Activated CD8-positive, alpha-beta memory T cell treated with anti-CD3 and anti-CD28 coated beads for 4 hours (primary cell): ENCODE measurements at places on chromosomes 7 and 10.
A peak's percentile ranks its signal among the peaks of the same experiment; 100 is the strongest.

DNA sequence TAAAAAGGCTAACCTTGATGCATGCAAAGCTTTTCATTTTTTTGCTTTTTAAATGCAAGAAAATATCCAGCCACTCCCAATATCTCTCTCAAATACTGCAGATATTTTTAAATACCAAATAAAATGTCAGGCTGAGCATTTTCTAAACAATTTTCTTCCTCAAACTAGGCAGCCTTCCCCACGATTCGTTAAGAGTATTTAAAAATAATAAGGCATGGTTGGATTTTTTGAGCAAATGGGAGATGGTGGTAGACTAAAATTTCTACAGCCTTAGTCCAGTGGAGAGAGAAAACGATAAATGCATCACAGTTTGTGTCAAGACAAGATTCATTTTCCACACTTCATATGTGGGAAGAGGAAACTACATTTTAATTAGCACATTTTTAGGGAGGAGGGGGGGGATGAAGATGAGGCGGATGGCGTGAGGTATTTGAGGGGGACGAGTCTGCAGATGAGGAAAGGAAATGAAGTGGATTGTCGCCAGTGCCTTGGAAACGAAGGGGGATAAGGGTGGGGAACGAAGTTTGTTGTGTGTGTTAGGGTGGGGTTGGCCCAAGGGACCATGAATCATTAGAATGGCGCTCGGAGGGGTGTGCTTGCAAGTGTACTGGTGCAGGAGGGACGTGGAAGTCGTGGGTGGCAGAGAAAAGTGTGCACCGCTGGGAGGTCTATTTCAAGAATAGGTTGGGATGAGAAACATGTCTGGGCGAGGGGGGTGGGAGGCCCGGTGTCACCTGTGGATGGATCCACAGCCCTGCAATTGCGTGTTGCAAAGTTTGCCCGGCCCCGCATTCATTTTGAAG lies 1.2 kb upstream of the ADD3 start:
- DNase-seq, result peak; percentile 19

GRCh38 chr10:69160809-69161241 lies 19.2 kb upstream of the SUPV3L1 start:
- no peak for DNase-seq

DNA sequence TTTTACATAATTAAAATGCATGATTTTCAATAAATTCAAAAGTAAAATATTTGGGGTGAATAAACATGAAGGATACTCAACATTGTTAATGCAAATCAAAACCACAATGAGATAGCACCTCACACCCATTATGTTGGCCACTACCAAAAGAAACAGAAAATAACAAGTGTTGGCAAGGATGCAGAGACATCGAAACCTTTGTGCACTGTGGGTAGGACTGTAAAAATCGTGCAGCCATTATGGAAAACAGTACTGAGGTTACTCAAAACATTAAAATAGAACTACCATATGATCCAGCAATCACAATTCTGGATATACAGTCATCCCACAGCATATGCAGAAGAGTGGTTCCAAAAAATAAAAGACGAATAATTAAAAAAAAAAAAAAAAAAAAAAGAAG lies 13.1 kb downstream of the EZH2 start:
- DNase-seq, result no peak

- DNase-seq, result no peak
Measured at GRCh38 chr10:49629431-49629881, 15.6 kb downstream of the CHAT start.

- no peak for DNase-seq
Measured at GRCh38 chr10:100038561-100039071, 28.9 kb upstream of the DNMBP start.

DNA sequence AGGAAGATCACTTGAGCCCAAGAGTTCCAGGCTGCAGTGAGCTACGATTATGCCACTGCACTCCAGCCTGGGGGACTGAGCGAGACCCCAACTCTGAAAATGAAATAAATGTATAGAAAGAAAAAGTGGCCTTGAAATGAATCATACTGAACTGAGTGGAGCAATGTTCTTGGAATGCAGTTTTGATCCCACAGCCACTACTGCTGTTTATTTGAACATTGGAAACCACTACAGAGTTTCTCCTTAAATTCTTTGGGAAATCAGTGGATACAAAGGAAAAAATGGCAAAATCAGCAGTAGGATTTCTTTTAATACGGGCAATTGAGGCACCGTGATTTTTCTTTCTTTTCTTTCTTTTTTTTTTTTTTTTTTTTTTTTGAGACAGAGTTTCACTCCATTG lies 637.4 kb downstream of the GALNT17 start:
- no peak for DNase-seq

GRCh38 chr10:86400705-86401587 lies 34.4 kb upstream of the GRID1 start:
- peak; percentile 59 for DNase-seq

DNA sequence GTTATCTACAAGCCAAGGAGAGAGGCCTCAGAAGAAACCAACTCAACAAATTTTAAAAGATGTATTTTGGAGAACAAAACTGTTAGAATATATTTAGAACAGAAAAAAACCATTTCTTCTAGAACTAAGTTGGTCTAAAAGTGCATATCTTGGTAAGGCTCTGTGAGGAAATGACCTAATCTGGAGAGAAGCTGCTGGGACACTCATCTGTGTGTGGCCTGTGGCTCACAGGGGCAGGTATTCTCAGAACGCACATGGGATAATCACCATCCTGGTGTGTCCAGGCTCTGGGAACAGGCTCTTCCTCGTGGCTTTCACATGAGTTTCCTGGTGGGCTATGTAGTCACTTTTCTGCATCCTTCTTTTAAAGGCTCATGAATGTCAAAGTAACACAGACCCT lies 38.1 kb upstream of the PRSS1 start:
- DNase-seq, result no peak

GRCh38 chr10:61136139-61136538 lies 192.2 kb upstream of the RHOBTB1 start:
- DNase-seq, result no peak

- DNase-seq, result no peak
Measured at GRCh38 chr7:99155211-99155610, 11.3 kb upstream of the SMURF1 start.

- no peak for DNase-seq
Measured at GRCh38 chr7:143391462-143392404, 10.6 kb downstream of the ZYX start.

GRCh38 chr7:29483219-29484104 lies 80.2 kb upstream of the PRR15 start:
- no peak for DNase-seq

DNA sequence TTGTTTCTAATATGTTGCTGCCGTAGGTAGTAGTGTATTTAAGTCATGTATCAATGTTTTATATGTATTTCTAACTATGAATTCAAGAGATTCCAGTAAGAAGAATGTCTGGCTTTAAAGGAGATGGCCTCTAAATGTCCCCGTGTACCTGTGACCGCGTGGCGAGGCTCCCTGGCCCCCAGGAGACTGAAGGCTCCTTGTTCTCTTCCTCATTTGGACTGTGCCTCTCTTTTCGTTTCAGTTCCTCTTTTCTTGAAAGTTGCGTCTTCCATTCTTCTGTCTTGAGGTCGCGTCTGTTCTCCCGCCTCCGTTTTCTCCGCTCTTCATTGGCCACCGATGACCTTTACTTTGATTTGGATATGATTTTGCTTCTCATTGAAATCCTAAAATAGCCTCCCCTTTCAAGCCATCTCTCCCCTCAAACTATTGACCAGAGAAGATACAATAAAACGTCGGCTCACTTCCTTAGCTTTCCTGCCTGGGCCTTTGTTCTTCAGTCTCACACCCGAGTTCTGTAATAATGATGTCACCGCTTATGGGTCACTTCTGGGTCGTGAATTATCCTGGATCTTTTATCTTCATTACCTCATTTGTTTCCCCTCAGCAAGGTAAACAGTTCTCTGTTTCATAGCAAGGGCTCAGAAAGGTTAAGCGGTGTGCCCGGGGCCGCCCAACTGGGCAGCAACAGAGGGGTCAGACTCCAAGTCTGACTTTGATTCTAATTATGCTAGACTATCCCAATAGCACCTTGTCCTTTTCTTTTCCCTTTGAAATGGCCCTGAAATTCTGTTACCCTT lies 28.7 kb downstream of the WIPI2 start:
- DNase-seq, result no peak

DNA sequence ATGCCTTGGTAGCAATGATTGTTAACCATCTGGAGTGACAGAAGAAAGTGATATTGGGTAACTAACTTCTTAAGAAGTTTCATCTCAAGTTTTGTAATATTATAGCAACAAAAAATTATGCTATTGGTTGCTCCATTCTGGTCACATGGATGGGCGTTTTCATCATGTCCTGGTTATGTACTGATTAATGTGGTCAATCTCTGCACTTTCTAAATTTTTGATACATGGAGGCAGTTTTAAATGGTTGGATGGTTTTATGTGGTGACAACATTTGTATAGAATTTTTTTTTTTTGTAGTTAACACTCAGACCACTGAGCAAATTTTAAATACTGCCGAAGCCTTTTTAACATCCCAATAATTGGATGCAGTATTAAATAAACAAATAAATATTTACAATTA lies 55.2 kb upstream of the CCAR1 start:
- DNase-seq, result no peak

DNA sequence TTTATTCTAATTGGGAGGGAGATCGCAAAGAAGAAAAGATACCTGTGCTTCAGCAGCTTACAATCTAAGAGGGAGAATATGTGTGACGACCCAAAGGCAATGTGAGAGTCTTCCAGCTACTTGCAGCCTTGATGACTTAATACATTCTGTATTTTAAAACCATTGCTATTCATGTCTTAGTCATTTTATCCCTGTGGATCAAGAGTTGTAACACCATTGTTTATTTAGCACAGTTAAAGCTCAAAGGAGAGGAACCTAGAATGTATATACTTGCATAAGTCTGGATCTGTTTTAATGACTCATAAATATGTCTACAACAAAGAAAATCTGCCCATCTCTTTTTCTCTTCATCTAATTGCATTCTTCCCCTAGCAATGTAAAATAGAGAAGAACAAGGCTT lies 117.9 kb upstream of the DLX6 start:
- no peak for DNase-seq

DNA sequence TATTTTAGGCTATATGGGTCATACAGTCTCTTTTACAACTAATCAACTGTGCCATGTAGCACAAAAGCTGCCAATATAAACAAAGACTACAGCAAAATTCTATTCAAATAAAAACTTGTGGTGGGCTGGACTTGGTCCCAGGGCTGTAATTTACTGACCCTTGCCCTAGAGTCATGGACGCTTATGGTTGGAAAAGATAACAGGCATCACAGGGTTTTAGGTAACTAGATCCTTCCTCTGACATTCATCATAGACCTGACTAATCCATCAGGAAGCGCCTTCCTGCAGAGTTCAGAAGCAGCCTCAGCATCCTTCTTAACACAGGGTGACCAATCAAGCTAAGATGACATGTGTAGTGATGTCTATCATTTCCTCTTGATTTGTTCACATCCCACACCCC lies 40.2 kb upstream of the GPAM start:
- DNase-seq, result no peak

- no peak for DNase-seq
Measured at GRCh38 chr7:80078159-80078731, 56.4 kb upstream of the GNAI1 start.

- DNase-seq, result no peak
Measured at GRCh38 chr10:34111179-34111578, 703.9 kb downstream of the PARD3 start.

- no peak for DNase-seq
Measured at GRCh38 chr7:77778535-77778934, 19.7 kb downstream of the TMEM60 start.

GRCh38 chr7:33486633-33487032 lies 357.3 kb downstream of the BBS9 start:
- DNase-seq, result no peak

DNA sequence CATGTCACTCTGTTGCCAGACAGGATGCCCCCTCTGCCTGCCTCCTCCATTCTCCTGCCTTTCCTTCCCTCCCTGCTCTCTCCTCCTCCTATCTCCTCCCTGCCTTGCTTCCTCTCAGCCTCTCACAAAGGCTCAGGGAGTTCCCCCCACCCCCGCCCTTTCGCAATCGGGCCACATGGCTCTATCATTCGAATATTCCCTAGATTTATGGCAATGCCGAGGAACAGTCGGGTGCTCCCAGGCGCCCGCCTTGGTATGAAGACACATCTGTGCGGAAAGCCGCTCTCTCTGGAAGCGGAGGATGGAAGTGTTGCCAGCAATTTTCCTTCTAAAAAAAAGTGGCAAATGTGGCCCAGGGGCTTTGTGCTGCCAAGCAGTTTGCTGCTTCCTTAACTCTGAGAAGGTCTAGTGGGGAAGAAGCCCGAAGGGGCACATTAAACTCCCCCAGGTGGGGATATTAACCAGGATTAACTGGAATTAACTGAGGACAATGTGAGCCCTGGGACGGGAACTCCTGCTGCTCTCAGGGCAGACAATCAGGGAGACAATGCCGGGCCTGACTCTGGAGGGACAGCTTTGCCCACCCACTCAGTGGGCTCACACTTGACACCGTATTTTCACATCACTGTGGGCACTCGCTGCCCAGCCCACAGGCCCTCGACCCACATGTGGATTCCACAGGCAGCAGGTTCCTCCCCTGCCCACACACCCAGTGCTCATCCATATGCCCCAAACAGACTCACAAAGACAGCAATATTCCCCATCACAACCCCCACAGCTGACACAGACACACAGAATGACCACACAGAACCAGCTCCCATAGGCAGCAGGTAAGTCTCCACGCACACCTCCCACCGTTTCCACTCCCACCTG lies 88.4 kb upstream of the SMNDC1 start:
- DNase-seq, result no peak

DNA sequence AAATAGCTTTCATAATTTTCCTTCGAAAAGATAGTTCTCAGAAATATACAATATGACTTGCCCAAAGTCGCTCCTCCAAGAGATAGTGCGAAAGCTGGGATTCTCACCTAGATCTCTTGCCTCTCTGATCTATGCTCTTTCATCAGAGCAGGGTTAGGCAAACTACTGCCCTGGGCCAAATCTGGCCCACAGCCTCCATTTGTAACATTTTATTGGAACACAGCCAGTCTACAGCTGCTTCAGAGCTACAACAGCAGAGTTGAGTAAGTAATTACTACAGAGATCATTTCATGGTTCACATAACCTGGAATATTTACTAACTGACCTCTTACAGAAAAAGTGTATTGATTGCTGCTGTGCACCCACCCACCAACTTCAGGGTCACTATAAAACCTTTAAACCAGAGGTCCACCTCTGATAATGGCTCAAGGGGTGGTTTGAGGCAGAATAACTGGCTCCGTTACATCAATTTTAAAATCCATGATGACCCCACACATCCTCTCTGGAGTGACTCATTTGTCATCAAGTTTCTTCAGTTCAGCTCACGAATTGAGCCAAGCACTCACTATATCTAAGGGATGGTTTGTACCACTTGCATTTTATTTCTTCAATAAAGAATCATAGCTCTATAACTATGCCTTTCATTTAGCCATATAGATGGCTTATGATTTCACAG lies 1019.0 kb downstream of the XPNPEP1 start:
- DNase-seq, result no peak

DNA sequence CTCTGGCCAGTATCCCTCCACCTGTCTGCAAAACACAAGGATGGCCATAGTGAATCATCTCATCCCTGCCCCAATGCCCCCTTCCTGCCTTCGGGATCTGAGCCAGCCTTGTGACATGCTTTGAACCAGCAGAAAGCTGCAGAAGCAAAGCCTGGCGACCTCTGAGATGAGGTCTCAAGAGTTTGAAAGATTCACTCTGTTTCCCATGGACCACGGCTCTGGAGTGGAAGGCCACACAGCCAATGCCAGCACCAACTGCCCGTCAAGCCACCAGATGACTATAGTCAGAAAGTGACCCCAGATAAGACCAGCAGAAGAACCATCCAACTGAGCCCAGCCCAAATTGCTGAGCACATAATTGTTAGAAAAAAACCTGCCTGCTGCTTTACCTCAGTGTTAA lies 193.9 kb upstream of the PPP2R2D start:
- DNase-seq, result no peak
